Left lung (tissue), 14 donors: ENCODE measurements at places on chromosomes 1 and 21. TPM values are rescaled to one million over a fixed set of nuclear protein-coding genes. Genes with fewer than 3 reads are reported as not detected.

DNA sequence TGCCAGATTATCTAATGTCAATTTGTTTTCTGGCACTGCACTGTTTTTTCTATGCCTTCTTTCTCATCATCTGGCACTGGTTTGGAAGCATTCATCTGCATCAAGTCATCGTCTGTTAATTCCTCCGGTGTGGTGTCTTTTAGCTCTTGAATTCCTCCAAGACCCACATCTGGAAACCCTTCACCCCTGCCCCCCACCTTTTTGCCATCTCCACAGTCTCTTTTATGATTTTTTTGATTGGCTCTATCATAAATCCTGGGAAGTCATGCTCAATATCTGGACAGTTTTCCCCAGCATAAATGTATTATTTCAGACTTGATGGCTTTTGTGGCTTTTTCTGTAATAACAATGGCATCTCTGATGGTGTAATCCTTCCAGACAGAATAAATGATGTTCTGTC is 10.4 kb upstream of the KCNK1 start:
- no peak for DNase-seq

DNA sequence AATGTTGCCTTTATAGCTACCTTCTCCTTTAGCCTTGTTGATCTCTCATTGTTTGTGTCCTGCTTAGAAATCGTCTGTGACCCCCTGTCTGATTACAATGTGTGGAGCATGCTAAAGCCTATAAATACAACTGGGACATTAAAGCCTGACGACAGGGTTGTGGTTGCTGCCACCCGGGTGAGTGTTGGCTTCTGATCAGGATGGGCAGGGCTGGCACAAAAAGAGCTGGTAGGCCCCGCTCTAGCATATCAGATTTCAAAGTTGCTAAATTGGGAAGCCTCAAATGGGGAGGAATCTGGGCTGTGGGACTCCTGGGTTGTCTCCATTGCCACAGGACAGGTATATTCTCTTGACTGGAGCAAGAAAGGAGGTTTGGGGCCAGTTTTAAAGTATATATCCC is 8.4 kb downstream of the NCSTN start:
- DNase-seq = no peak

DNA sequence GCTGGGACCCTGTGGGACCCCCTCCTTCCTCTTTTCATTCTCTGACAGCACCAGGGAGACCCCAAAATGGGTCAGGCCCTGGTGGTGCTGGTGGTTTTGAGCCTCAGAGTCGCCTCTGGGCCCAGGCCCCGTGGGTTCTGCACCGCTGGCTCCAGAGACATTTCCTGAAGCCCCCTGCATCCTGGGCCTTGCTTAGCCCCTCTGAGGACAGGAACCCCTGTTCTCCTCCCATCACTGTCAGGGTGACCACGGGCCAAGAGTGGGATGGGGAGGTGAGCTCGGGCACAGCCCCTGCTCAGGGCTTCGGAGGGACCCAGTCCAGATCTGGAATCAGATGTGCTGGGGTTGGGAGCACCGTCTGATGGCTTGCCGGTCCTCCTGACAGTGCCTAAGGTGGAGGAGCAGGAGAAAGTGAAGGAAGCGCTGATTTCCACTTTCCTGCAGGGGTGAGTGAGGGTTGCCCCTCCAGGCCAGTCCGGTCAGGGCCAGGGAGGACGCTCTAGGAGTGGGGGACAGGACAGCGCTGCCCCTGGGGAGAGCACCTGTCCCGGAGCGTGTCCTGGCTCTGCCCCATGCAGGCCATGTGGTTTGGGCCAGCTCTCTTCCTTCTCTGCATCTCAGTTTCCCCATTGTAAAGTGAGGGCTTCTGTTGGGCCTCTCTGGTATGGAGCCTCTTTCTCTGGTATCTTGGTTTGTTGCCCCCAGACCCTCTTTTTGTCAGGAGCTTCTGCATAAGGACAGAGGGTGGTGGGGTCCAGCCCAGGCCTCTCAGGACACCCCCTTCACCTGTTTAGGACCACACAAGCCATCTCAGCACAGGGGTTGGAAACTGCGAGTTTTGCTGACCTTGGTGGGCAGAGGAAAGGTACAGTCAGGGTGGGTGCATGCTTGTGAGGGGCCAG is 71.0 kb downstream of the TRIM11 start:
- DNase-seq = no peak

- no peak for DNase-seq
Observed at GRCh38 chr1:96880626-96881025, 159.0 kb downstream of the PTBP2 start.

DNA sequence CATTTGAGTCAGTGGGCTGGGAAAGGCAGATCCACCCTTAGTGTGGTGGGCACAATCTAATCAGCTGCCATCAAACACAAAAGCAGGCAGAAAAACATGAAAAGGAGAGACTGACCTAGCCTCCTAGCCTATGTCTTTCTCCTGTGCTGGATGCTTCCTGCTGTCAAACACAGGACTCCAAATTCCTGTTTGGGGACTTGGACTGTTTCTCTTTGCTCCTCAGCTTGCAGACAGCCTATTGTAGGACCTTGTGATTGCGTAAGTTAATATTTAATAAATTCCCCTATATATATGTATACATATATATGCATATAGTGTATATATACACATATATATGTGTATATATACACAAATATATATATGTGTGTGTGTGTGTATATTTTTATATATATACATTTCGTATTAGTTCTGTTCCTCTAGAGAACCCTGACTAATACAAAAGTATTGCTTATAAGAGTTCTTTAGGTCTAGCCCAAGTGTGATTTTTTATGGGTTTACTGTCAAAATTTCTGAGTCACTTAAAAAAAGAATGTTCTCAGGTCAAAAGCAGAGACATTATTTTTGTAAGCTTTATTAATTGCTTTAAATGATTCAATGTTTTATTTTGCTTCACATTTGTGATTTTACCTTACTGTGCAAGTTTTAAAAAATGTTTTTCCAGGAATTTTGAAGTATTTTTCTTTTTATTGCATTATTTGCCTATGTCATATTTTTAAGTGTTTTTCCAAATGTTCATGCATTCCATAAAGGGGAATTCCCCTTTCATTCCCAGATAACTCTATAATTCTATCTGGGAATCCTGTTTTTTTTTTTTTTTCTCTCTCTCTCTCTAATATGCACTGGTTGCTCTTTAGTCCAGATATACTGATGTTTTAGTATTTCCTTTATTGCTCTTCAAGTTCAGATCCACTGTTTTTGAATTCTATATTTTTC is 92.1 kb upstream of the ADAMTS5 start:
- DNase-seq = no peak

DNA sequence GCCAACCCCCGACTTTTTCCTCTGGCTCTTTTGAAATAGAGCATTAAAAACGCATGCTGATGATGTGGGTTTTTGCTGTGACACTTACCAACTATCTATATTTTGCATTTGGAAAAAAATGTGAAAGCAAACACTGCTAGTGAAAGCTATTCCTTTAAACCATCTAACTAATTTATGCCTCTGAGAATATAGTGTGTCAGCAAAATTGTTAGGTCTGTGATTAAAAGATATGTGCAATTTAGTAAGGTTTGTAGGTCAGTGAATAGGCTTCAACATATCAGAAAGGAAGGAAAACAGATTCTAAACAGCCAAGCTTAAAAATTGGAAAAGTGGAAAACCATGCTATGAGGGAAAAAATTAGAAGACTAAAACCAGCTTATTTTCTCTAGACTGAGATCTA is 1929.3 kb downstream of the NCAM2 start:
- no peak for DNase-seq

DNA sequence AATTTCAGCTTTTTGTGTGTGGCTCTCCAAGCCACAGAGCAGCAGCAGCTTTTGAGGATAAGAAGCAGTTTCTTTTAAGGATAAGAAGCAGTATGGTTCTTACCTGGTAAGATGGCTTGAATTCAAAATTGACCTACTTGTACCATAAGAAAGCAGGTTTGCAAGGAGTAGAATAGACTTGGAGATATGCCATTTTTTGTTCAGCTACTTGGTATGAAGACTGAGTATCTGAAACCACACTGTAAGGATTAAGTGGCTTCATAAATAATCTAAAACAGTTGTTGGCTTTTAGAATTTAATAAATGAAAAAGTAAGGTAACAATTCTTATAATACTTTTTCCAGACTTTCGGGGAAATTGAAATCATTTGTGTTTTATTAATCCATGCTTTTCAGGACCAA is 74.2 kb downstream of the ATF6 start:
- no peak for DNase-seq

GRCh38 chr1:8523666-8524206 is 205.8 kb downstream of the SLC45A1 start:
- no peak for DNase-seq

SLC19A2 gene
- 14.2 TPM for polyA plus RNA-seq

TBX19 gene
- polyA plus RNA-seq = 4.4 TPM

AQP10 gene
- 0.27 TPM for polyA plus RNA-seq

BCAS2 gene
- polyA plus RNA-seq = 42.1 TPM
